ENCODE measurements at places on chromosomes 3 and 15. TPM values are rescaled to one million over a fixed set of nuclear protein-coding genes. Genes with fewer than 3 reads are reported as not detected.

- DNase-seq: no peak
- no peaks in the 10 kb centered on the region for H3K4me1 ChIP-seq
- no peaks in the 10 kb centered on the region for H3K36me3 ChIP-seq
- no peak overlapping the region for H3K27ac ChIP-seq
Observed at GRCh38 chr3:62718515-62719320, 156.5 kb downstream of the CADPS start.

GRCh38 chr3:193052354-193053045 lies 134.8 kb upstream of the MB21D2 start:
- DNase-seq: no peak
- peaks cover 4% of the 10 kb centered on the region for H3K27me3 ChIP-seq
- H3K4me1 ChIP-seq: no peaks in the 10 kb centered on the region
- H3K4me3 ChIP-seq: no peak overlapping the region
- H3K36me3 ChIP-seq: no peaks in the 10 kb centered on the region

DNA sequence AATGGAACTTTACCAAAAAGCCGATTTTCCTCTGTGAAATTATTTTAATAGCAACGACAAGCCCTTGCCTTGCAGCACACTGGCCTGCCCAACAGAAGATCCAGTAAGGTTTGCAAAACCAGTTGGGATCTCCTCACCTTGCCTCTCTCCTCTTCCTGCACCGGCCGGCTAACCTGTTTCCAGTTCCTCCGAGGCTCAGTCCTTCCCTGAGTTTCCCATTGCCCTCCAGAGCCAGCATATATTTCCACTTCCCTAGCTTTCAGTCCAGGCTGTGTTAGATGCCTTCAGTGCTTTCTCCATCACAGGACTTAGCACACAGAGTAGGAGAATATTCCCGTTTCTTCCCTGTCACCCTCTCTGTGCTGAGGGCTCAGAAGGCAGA lies 60.3 kb downstream of the NOX5 start:
- peaks cover 42% of the 10 kb centered on the region for H3K27me3 ChIP-seq
- no peak for DNase-seq
- no peak overlapping the region for H3K4me3 ChIP-seq
- H3K4me1 ChIP-seq: peaks cover 2% of the 10 kb centered on the region
- H3K36me3 ChIP-seq: no peaks in the 10 kb centered on the region

GRCh38 chr3:170553788-170554757 lies 31.8 kb downstream of the SLC7A14 start:
- H3K4me3 ChIP-seq: no peak overlapping the region
- H3K36me3 ChIP-seq: no peaks in the 10 kb centered on the region
- H3K27me3 ChIP-seq: peaks cover 28% of the 10 kb centered on the region
- DNase-seq: no peak
- no peak overlapping the region for H3K27ac ChIP-seq

Gene ASB14
- not detected for total RNA-seq
